Stimulated activated CD8-positive, alpha-beta memory T cell treated with anti-CD3 and anti-CD28 coated beads, Interleukin-4, amount 100 ng/mL, for 1 hour (primary cell): ENCODE measurements at places on chromosomes 6 and 20.

DNA sequence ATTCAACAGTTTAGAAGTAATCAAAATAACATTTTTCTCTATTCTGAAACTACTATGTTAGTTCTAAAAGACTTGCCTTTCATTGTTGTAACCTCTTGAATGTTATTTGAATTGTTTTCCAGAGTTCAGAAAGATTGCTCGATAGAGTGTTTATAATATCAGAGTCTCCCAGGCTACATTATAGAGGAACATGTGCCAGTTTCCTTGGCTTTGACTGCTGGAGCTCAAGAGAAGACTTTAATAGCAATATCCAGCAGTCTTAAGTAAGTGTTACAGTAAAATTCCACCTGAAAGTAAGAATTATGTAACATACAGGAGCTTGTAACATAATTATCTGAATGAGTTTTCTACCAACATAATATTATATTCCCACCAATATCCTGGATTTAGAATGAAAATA is 991.8 kb upstream of the ADGRB3 start:
- no peak for DNase-seq

DNA sequence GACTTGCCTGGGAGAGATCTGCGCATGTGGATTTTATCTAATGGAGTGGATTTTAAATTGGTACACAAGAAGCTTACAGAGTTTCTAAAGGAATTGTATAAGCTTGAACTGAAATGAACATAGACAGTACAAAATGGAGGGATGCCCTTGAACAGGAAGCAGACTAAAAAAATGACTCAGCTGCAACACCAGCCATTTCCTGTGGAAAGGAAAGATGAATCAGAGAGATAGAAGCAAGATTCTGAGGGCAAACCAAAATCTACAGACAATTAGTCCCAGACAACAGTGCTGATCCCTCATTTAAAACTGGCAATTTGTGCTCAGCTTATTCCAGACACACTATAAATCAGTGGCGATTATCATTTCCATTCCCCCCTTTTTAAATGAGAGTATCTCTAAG is 114.6 kb upstream of the TCF21 start:
- no peak for DNase-seq

DNA sequence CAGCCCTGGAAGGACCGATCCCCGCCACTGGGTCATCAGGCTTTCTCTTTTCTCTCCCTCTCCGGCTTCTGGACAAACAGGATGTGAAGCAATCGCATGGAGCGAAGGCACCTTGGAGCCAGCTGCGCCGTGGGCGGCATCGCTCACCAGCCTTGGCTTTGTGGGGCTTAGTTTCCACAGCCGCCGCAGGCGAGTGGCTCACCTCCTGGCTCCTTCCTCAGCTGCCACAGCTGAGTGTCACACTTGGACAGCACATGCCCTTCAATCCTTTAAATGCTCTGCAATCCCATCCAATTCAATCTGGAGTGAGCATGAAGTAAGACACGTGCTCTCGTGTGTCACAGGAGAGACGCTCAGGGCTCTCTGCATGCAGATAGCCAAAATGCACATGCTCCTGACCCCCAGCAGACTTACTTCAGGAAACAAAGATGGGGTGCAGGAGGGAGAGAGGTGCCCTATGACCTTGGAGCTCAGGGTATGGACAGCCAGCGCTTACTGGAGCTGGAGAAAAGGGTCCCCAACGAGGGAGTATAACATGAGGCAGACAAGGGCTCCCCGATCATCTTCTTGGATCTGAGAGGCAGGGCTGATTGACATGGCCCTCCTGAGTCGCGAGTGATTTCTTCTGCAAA is 70.9 kb downstream of the BMP7 start:
- no peak for DNase-seq

- no peak for DNase-seq
Measured at GRCh38 chr6:75402296-75402695, 91.3 kb downstream of the FILIP1 start.

DNA sequence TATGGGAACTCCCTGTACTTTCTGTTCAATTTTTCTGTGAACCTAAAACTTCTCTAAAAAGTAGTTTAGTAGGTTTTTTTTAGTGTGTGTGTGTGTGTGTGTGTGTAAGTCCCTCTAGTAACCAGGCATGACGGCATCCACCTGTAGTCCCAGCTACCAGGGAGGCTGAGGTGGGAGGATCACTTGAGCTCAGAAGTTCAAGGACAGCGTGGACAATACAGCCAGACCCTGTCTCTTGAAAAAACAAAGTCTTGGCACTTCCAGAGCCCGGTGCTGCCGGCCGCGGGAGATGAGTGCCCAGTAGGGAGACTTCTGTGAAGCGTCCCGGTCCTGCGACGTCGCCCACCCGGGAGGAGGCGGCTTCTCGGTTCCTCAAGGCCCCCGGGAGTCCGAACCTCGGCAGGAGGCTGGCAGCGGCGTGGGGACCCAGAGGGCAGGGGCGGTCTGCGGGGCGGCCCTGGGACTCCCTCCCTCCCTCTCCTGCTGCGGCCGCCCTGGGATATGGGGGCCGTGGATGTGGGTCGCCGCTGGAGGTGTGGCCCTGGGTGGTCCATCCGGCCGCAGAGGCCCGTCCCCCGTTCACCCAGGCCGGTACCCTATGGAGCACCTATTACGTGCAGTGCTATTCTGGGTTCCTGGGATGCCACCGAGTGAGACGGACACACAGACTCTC is 78.0 kb upstream of the SIRPG start:
- no peak for DNase-seq
